ENCODE measurements at places on chromosomes 5 and 9. TPM values are rescaled to one million over a fixed set of nuclear protein-coding genes. Genes with fewer than 3 reads are reported as not detected.

DNA sequence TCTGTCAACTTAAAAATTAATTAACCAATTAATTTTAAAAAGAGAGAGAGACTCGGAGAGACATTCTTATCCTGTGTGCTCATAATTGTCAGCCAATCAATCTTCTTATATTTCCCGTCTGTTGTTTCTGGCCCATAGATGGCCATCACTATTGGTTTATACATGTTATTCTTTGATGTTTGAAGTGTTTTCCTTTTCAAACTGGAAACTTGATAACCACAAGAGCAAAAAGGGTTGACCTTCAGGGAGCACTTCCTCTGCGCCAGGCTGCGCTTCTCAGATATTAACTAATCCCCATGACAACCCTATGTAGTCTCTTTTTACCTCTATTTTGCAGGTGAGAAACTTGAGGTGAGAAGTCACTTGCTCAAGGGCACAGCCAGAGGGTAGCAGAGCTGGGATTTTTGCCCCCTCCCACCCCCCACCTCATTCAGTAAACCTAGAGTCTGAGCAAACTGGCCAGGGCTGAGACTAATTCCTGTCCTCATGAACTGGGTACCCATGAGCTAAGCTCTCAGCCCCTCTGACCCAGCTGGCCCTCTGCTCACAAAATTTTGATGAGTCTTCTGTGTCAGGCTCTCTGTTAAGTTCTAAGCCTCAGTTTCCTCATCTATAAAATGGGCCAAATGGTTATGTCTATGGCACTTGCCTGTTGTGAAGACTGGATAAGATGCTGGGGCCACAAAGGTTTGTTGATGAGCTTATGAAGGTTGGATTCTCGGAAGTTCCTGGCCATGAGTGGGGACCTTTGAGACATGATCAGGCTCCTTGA is 86.0 kb upstream of the SH3PXD2B start:
- no peak for DNase-seq

- DNase-seq = peak; percentile 37
Observed at GRCh38 chr9:109264877-109265587, 55.8 kb downstream of the EPB41L4B start.

The FST gene
- 76.1 TPM for total RNA-seq

- no peak for DNase-seq
Observed at GRCh38 chr5:77892061-77893010, 116.2 kb upstream of the TBCA start.

DNA sequence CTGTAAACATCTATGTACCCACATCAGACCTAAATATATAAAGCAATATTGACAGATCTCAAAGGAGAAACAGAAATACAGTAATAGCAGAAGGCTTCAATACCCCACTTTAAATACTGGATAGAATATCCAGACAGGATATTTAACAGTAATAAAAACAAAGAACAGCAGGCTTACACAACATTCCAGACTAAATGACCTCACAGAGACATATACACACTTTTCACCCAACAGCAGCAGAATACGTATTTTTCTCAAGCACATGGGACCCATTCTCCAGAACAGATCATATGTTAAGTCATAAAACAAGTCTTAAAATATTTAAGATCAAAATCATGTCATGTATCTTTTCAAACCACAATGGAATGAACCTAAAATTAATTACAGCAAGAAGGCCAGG is 76.8 kb downstream of the CAMSAP1 start:
- no peak for DNase-seq

DNA sequence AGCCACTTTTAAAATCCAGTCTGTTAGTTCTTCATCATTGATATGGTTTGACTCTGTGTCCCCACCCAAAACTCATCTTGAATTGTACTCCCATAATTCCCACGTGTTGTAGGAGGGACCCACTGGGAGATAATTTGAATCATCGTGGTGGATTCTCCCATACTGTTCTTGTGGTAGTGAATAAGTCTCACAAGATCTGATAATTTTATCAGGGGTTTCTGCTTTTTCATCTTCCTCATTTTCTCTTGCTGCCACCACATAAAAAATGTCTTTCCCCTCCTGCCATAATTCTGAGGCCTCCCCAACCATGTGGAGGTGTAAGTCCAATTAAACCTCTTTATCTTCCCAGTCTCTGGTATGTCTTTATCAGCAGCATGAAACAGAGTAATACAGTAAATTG is 26.9 kb upstream of the SH3TC2 start:
- no peak for DNase-seq

DNA sequence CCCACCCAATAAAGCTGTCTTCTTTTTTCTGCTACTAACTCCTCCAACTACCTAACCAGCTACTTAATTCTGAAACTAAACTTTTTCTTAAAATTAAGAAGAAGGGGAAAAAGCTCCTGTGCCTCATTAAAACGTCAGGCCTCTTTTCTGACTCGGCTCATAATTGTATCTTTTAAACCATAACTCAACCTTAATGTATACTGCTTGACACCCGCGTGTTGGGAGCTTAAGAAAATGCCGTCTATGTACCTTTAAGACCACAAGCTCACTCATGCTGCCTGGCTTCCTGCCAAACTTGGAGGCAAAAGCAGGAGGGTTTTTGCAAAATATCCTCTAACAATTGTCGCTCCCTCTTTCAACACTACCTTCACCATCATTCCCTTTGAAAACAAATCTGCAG is 5.0 kb downstream of the EBF1 start:
- DNase-seq = peak; percentile 71

DNA sequence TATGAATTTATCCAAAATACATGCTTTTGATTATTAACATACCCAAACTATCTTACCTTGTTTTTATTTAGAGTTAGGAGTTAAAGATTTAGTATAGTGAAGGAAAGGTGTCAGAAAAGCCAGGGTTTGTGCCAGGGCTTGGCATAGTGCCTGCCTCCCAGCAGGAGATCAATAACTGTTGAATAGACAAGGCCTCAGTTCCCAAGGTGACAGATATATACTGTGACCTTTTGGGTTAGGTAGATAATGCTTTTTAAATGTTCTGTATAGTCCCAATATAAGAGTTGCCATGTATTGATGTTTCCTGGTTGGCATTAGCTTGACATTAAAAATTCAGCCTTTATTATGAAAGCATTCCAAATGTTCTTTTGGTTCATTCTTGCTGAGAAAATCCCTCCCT is 121.8 kb downstream of the MCTP1 start:
- no peak for DNase-seq

- DNase-seq = no peak
Observed at GRCh38 chr5:1343931-1344901, 683 bp downstream of the CLPTM1L start.

GRCh38 chr9:128335161-128335560 is 5.2 kb upstream of the SLC27A4 start:
- peak; percentile 13 for DNase-seq

- no peak for DNase-seq
Observed at GRCh38 chr5:69083412-69083811, 10.4 kb upstream of the SLC30A5 start.

GRCh38 chr5:2094616-2094995 is 211.9 kb upstream of the IRX4 start:
- no peak for DNase-seq

DNA sequence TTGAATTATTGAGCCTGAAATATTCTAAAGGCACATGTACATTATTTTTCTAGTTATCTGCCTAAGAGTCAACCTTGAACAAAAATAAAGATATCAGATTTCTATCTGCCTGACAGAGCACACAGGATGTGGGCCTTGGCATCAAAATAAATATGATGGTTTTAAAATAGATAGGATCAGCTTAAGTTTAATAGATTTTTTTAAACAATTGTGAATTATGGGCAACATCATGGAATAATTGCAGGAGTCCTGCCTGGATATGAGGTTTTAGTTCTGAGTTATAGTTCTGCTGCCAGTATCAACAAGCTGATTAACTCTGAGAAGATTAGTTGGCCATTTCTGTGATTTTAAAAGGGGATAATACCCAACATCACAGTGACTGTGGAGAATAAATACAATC is 107.0 kb upstream of the PCA3 start:
- DNase-seq = no peak

GRCh38 chr9:116937361-116937760 is 250.3 kb downstream of the TRIM32 start:
- no peak for DNase-seq

The GPR107 gene
- 53.7 TPM for total RNA-seq

- no peak for DNase-seq
Observed at GRCh38 chr5:24353611-24354010, 291.2 kb downstream of the CDH10 start.

- DNase-seq = peak; percentile 64
Observed at GRCh38 chr5:139388198-139388821, 1.4 kb downstream of the MZB1 start.

DNA sequence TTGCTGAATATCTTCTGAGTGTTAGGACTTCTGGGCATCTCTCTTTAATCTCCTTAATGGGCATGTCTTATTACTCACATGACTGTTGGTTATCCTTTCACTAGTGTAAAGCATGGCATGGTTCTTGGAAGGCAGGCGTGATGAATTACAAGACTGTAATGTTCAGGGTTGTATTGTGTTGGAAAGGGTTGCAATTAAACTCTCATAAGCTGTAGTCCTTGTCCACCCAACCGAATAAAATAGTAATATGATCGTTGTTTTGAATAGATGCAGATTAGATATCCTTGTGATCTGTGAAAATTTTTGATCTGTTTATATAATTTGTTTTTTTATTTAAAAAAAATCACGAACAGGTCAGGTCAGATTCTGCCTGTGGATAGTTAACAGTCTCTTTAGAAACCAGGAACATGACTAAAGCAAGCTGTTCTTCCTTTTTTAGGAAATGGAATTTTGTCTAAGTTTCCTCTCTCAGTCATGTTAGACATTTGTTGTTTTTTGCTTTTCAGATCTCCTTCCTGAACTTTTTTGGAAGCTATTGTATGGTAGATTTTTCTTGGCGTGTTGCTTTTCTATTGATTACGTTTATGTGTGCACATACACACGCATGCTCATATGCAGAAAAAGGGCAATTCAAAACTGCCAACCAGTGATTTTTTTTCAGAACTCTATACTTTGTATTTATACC is 121.8 kb downstream of the ARHGEF28 start:
- no peak for DNase-seq

GRCh38 chr5:149200355-149200754 is 59.1 kb downstream of the ABLIM3 start:
- no peak for DNase-seq

The WNT8A gene
- total RNA-seq = 7.2 TPM

DNA sequence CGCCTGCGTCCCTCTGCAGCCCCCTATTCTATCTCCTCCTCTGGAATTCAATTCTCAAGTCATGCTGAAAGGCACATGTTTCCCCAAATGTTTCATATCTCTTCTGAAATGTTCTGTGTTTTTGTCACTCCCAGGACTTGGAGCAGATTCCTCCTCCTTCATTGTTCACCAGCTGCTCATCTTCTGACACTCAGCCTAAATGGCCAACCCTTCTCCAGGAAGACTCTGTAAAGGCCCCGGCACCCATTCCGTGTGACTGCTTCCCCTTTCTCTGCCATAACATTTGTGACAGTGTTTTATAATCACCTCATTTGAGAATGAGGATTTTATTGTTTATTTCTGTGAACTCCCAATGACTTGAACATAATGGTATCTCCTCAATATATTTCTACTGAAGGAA is 170.8 kb upstream of the ADAMTS16 start:
- DNase-seq = no peak

DNA sequence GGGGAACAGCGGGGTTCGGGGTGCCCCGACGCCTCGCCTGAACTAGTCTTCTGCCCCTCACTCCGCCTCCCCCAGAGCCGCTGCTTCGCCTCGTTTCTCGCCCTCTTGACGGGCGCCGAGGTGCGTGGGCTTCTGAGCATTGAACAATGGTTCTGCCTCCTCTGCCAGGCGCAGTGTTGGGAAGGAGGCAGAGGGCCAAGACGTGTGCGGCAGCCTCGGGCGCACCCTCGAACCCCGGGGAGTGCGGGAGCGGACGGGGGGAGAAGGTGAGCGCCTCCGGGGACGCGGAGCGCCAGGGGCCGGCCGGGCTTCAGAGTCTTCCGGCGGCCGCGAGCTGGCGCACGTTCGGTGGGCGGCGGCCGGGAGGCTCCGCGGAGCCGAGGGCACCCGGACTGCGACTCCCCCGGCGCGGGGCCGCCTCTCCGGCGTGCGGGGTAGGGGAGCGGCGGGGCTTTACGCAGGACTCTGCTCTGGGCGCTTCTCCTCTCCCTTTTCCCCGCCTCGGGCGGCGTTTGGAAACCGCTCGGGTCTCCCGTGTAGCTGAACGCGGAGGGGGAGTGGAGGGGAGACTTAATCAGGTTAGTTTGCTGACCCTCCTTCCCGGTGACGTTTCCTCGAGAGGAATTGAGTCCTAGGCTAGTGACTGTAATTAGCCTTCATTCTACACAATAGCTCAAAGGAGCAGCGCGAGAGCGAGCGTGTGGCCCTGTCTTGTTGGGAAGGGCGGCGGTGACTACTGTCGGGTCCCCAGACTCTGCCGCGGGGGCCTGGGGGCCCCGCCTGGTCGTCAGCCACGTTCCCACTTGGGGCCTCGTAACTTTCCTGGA is 1.1 kb downstream of the VLDLR start:
- DNase-seq = peak; percentile 51

DNA sequence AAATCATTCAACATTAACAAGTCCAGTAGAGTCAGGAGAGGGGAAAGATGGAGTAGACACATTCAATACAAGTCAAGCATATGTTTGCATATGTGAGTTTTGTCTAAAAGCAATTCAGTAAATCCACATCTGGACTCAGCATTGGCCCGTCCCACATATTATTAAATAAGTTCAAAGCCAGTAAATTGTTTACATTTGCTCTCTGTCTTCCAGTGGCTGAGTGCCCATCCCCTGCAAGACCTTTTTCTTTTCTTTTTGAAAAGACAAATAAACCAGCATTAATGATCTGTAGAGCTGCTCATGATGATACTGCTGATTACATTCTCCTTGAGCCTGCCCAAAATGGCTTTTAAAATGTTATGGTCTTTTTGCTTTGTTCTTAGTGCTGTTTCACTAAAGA is 71.1 kb downstream of the TNC start:
- no peak for DNase-seq

The RNF183 gene
- total RNA-seq = 3.4 TPM

The WHRN gene
- 3.1 TPM for total RNA-seq

DNA sequence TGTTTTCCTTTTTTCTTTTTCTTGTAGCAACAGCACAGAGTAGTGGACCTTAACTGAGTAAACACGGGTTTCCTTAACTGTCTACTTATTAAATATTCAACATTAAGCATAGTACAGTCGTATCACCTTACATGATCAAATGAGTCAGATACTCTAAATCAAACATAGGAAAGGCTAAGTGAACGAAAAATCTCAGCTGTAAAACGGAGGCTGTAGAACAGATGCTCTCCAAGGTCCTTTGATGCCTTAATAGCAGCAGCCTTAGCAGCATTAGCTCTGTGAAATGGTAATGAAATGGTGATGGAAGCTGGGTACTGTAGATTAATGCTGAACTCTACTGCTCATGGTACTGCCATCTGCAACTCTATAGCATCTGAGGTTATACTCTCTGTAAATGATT is 1433.3 kb upstream of the C9orf72 start:
- peak; percentile 19 for DNase-seq

Data from umbilical cord (tissue), 2 donors.